Endothelial cell (in vitro differentiated cells): ENCODE measurements at places on chromosomes 6 and 20. TPM values are rescaled to one million over a fixed set of nuclear protein-coding genes. Genes with fewer than 3 reads are reported as not detected.

- no peak for DNase-seq
- no peak overlapping the region for H3K4me3 ChIP-seq
- H3K27me3 ChIP-seq: peaks cover 2% of the 10 kb centered on the region
These were observed 563.3 kb downstream of the TBC1D32 start for GRCh38 chr6:120771019-120771418.

SLC35D3 gene
- total RNA-seq: not detected

- H3K4me1 ChIP-seq: no peaks in the 10 kb centered on the region
- no peak overlapping the region for H3K4me3 ChIP-seq
These were observed 204.8 kb downstream of the HDGFL1 start for GRCh38 chr6:22774129-22774528.

DNA sequence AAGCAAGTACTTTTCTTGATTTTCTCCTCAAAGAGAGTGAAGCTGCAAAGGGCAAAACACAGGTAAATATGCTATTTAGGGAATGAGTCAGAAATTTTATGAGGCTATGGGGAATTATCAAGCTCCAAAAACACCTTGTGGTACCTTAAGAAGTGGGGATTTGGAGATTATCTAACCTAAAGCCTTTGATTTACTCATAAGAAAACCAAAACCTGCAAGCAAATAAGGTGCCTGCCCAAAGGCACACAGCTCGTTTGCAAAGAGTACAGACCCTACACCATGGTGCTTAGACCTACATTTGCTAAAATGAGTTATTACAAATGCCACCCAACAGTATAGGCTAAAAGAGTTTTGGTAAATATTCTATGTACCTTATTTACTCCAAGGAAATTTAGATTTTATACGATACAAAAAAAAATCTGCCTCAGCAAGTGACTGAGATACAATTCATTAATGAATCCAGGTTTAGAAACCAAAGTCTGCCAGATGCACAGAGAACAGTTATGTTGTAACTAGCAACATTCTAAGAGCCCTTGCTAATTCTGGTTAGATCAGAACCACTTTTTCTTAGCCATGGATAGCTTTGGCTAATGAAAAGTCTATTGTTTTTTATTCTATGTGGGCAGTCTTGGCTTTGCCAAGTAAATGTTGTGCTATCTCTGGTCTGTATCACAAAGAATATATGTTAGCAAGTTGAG lies 101.5 kb downstream of the KHDC1L start:
- H3K4me3 ChIP-seq: no peak overlapping the region
- no peaks in the 10 kb centered on the region for H3K4me1 ChIP-seq
- H3K36me3 ChIP-seq: no peaks in the 10 kb centered on the region
- no peaks in the 10 kb centered on the region for H3K27me3 ChIP-seq

TAF4 gene
- total RNA-seq: 14.2 TPM

PDE7B gene
- total RNA-seq: 0.62 TPM

DNA sequence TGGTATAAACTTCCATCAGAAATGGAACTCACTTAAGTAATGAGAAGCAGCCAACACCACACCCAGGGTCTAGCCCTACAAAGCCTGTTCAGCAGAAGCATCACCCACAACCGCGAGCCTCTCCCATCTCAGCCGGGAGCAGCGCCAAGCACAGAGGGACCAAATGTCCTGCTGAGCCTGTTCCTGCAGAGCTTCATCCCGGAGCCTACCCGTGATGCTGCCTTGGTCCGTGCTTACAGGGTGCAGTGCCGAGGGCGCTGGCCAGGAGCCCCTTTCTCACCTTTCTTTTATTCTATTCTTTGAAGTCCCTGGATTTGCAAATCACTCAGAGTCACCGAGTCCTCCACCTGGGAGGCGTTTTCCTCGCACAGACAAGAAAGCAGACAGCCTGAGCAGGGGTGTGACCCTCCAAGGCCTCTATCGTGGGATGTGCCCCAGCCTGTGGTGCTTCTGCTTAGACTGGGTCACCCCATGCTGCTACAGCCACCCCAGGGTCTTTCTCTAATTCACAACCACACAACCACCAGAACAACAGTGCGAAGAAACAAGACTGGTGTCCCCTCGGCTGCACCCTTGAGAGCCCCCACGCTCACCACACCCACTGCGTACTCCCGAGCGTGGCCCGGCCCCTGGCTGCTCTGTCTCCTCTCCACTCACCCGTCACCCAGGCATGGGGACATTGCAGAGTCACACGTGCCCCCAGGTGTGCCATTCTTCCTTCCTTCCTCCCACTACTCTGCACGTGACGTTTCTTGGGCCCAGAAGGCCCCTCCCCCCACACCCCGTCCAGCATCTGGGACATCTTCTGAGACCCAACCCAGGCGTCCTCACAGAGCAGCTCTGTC lies 92.2 kb upstream of the MPC1 start:
- H3K27ac ChIP-seq: no peak overlapping the region
- no peaks in the 10 kb centered on the region for H3K4me1 ChIP-seq
- peaks cover 13% of the 10 kb centered on the region for H3K27me3 ChIP-seq
- no peak for DNase-seq
- no peak overlapping the region for H3K4me3 ChIP-seq

GRCh38 chr6:108167449-108168089 lies 1.7 kb downstream of the NR2E1 start:
- peaks cover 27% of the 10 kb centered on the region for H3K4me1 ChIP-seq
- H3K27me3 ChIP-seq: peaks cover 48% of the 10 kb centered on the region
- peak; percentile 39 for DNase-seq
- H3K4me3 ChIP-seq: peak overlapping the region; percentile 62

GRCh38 chr6:137495703-137496336 lies 1.6 kb upstream of the OLIG3 start:
- H3K4me3 ChIP-seq: peak overlapping the region; percentile 21
- H3K27ac ChIP-seq: no peak overlapping the region
- peaks cover 5% of the 10 kb centered on the region for H3K36me3 ChIP-seq
- H3K4me1 ChIP-seq: peaks cover 29% of the 10 kb centered on the region

ANKRD66 gene
- not detected for total RNA-seq

- H3K27ac ChIP-seq: peak overlapping the region; percentile 24
- H3K4me1 ChIP-seq: peaks cover 36% of the 10 kb centered on the region
- peaks cover 6% of the 10 kb centered on the region for H3K27me3 ChIP-seq
- peaks cover 4% of the 10 kb centered on the region for H3K36me3 ChIP-seq
- no peak for DNase-seq
These were observed 35.3 kb downstream of the TAF4 start for GRCh38 chr20:62030357-62030756.

- no peak overlapping the region for H3K27ac ChIP-seq
- no peaks in the 10 kb centered on the region for H3K4me1 ChIP-seq
- peaks cover 1% of the 10 kb centered on the region for H3K27me3 ChIP-seq
- no peak for DNase-seq
- no peak overlapping the region for H3K4me3 ChIP-seq
These were observed 20.9 kb downstream of the TAGAP start for GRCh38 chr6:159023893-159024292.

DNA sequence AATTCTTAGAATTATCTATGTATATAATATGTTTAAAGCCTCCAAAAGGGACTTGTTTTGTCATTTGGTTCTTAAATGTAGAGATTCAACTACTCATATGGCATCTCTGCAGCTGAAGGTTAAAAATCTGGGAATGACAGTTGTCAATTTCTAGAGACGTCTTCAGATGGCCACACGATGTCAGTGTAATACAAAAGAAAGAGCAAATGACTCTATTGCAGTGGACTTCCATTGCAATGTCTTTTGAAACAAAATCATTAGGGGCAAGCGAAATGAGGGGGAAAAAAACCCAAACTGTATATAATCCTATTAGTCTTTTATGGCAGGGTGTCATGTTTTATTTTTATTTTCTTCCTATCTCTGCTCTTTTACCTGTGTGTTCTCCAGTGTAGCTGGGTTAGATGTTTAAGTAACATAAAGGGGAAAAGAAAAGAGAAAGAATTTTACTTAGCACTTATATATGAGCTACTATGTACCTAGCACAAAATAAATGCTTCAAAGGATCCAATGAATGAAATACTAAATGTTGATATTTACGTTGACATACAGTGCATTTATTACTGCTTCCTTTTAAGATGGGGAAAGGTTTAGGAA lies 26.2 kb downstream of the CCN2 start:
- H3K27me3 ChIP-seq: no peaks in the 10 kb centered on the region
- DNase-seq: no peak
- H3K36me3 ChIP-seq: no peaks in the 10 kb centered on the region

- H3K4me3 ChIP-seq: no peak overlapping the region
- H3K36me3 ChIP-seq: peaks cover 31% of the 10 kb centered on the region
- DNase-seq: peak; percentile 86
- H3K27me3 ChIP-seq: peaks cover 10% of the 10 kb centered on the region
- H3K4me1 ChIP-seq: peaks cover 17% of the 10 kb centered on the region
- no peak overlapping the region for H3K27ac ChIP-seq
These were observed 13.2 kb downstream of the SS18L1 start for GRCh38 chr20:62156592-62157386.

- H3K4me3 ChIP-seq: no peak overlapping the region
- H3K27me3 ChIP-seq: no peaks in the 10 kb centered on the region
- no peak for DNase-seq
These were observed 15.0 kb downstream of the CCN2 start for GRCh38 chr6:131936156-131936555.

SLC22A7 gene
- not detected for total RNA-seq

DNA sequence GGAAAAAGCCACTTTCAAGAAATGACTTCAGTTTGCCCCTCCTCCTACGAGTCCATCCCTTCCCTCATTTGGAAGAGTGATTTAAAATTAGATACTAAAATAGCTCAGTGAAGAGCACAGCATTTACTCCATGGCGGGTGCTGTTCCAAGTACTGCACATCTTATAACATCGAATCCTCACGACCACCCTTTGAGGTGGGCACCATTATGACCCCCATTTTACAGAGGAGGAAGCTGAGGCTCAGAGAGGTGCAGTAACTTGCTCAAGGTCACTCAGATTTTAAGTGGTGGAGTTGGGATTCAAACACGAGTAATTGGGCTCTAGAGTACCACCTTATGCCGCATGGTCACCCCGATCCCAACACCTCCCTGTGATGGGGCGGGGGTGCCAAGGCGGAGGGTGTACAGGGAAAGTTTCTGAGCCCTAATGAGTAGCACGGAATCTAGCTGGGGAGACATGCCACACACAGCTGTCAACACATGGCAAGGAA lies 25.5 kb downstream of the TTBK1 start:
- no peak overlapping the region for H3K27ac ChIP-seq
- no peak overlapping the region for H3K4me3 ChIP-seq
- peaks cover 15% of the 10 kb centered on the region for H3K27me3 ChIP-seq
- H3K36me3 ChIP-seq: no peaks in the 10 kb centered on the region
- DNase-seq: no peak

- DNase-seq: peak; percentile 31
- H3K36me3 ChIP-seq: no peaks in the 10 kb centered on the region
- H3K4me3 ChIP-seq: no peak overlapping the region
- H3K27ac ChIP-seq: no peak overlapping the region
- H3K4me1 ChIP-seq: peaks cover 9% of the 10 kb centered on the region
These were observed 127.2 kb upstream of the TAB2 start for GRCh38 chr6:149190224-149190831.

COL19A1 gene
- total RNA-seq: 0.33 TPM

HLA-DRB5 gene
- 0.82 TPM for total RNA-seq

GRCh38 chr6:28357036-28357435 lies 7.3 kb downstream of the ZKSCAN3 start:
- no peak for DNase-seq
- H3K36me3 ChIP-seq: peaks cover 8% of the 10 kb centered on the region
- H3K27ac ChIP-seq: no peak overlapping the region
- peaks cover 17% of the 10 kb centered on the region for H3K4me1 ChIP-seq
- peaks cover 4% of the 10 kb centered on the region for H3K27me3 ChIP-seq

- DNase-seq: peak; percentile 54
- peak overlapping the region; percentile 92 for H3K27ac ChIP-seq
- no peaks in the 10 kb centered on the region for H3K36me3 ChIP-seq
- H3K27me3 ChIP-seq: peaks cover 14% of the 10 kb centered on the region
- H3K4me3 ChIP-seq: peak overlapping the region; percentile 96
These were observed 44.9 kb upstream of the SUPT3H start for GRCh38 chr6:45422503-45423110.

OR2B6 gene
- total RNA-seq: not detected

DNA sequence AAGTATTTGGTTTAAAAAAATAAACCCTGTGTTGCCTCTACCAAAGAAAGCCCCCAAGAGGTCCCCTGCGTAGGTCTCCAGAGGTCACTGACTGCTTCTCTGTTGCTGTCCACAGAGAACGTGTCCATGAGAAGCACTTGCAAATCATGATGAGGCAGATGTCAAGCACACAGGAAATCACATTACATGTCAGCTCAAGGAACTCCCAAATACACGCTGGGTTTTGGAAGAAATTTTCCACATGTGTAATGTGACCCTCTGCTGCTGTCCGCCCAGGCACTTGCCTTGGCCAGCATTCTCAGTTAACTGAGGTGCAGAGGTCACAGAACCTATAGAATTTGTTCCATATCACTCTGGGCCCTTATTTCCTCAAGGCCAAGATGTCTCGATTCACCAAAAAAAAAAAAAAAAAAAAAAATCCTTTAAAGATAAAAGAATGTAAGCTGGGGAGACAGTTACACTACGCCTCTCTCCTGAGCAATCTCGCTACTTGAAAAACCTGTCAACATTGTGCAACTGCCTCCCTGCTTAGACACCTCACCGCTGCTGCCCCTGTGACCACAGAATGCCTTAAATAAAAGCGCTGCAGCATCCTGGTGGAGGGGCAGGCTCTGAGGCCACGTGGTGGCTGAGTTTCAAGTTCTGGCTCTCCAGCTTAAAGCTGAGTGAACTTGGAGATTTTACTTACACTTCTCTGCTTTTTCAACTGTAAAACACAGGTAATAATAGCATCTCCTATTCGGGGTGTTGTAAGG lies 42.3 kb downstream of the SLC22A23 start:
- peaks cover 38% of the 10 kb centered on the region for H3K36me3 ChIP-seq
- DNase-seq: no peak
- H3K4me3 ChIP-seq: peak overlapping the region; percentile 33
- H3K27ac ChIP-seq: no peak overlapping the region
- peaks cover 11% of the 10 kb centered on the region for H3K4me1 ChIP-seq
- no peaks in the 10 kb centered on the region for H3K27me3 ChIP-seq

- peaks cover 2% of the 10 kb centered on the region for H3K27me3 ChIP-seq
- H3K4me3 ChIP-seq: no peak overlapping the region
These were observed 397.1 kb upstream of the BTBD3 start for GRCh38 chr20:11520596-11520995.

GRCh38 chr6:40535819-40536380 lies 51.3 kb downstream of the LRFN2 start:
- no peaks in the 10 kb centered on the region for H3K4me1 ChIP-seq
- H3K4me3 ChIP-seq: no peak overlapping the region
- no peaks in the 10 kb centered on the region for H3K36me3 ChIP-seq
- peaks cover 3% of the 10 kb centered on the region for H3K27me3 ChIP-seq
- H3K27ac ChIP-seq: no peak overlapping the region

- H3K36me3 ChIP-seq: no peaks in the 10 kb centered on the region
- H3K4me1 ChIP-seq: peaks cover 51% of the 10 kb centered on the region
- no peak overlapping the region for H3K4me3 ChIP-seq
These were observed 37.6 kb upstream of the GFOD1 start for GRCh38 chr6:13524801-13525508.

- no peaks in the 10 kb centered on the region for H3K27me3 ChIP-seq
- no peak overlapping the region for H3K27ac ChIP-seq
- no peak overlapping the region for H3K4me3 ChIP-seq
These were observed 824 bp upstream of the CSTL1 start for GRCh38 chr20:23438661-23439060.
